ENCODE measurements at places on chromosomes 16 and 17. TPM values are rescaled to one million over a fixed set of nuclear protein-coding genes. Genes with fewer than 3 reads are reported as not detected.

Gene CHD9NB
- total RNA-seq: 1.1 TPM

Gene SPAG5
- 83.0 TPM for total RNA-seq

Gene TSPOAP1
- total RNA-seq: not detected

Gene NPIPB9
- total RNA-seq: 1.3 TPM

Gene CTCF
- 35.7 TPM for total RNA-seq

Gene NPIPA3
- 1.2 TPM for total RNA-seq

Gene ABCA6
- total RNA-seq: not detected

Gene CLEC18B
- total RNA-seq: 0.26 TPM

Gene FOXL1
- total RNA-seq: 1.2 TPM

Gene ZC3H18
- total RNA-seq: 48.8 TPM
